ENCODE measurements at places on chromosomes 13 and 19. TPM values are rescaled to one million over a fixed set of nuclear protein-coding genes. Genes with fewer than 3 reads are reported as not detected.

DNA sequence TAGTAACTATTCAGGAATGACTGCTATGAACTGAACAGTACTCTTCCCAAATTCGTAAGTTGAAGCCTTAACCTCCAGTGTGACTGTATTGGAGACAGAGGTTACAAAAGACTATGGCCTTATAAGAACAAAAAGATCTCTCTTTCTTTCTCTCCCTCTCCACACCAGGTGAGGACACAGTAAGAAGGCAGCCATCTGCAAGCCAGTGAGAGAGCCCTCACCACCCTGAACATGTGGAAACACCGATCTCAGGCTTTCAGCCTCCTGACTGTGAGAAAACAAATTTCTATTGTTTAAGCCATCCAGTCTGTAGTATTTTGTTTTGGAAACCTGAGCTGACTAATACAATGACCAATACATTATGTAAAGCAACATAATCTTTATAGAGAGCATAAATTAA is 888.9 kb downstream of the SLITRK1 start:
- DNase-seq = no peak

RNF225 gene
- total RNA-seq = 0.53 TPM

DNA sequence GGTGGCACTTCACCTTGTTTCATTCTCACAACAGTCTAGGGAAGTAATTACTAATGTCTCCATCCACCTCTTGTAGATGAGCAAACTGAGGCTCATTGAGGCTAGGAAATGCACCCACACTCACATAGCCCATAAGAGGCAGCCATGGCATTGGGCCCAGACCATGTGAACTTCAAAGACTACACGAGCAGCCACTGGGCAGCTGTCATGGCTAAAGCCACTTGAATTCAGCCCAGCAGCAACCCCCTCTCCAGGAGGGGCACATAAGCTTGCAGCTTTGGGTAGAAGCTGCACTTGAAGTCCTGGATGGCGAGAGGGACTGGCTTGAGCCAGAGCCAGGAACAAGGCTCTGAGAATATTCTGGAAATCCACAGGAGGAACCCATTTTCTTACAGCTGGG is 13.4 kb downstream of the ALOX5AP start:
- DNase-seq = no peak

DNA sequence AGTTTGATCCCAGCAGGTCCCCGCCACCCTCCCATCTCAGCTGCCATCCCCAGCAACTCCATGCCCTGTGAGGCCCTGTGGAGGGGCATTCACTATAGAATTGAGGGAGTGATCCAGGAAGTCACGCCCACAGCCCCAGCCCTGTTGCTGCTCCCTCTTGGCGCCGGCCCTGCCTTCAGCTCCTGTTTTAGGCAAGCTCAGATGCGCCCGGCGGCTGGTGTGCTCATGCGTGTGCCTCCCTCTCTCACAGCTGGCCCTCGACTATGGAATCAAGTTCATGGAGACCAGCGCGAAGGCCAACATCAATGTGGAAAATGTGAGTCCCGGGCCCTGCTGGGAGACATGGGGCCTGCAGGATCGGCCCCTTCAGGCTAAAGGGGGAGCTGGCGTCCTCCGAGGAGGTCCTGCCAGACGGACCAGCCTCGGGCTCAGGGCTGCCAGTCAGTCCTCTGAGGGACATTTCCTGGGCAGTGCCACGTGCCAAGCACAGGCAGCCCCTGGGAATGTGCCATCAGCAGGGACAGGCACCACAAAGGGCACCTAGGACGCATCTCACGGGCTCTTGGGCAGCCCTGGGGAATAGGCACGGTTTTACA is 15.6 kb upstream of the HSH2D start:
- DNase-seq = no peak

DNA sequence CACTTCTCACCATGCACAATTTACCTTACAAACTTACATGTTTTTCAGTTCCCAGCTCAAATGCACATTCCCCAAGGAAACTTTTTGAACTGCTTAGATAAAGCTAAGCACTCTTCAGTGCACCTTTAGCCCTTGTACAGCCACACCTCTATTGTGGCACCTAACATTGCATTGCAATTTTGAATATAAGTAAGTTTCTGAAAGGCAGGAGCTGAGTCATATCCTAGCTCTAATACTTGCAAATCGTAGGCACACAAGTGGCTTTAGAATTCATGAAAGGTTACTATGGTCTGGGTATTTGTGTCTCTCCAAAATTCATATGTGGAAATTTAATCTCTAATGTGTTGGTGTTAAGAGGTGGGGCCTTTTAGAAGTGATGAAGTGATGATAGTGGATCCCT is 4.9 kb upstream of the ESD start:
- no peak for DNase-seq

GRCh38 chr19:33509774-33510173 is 11.8 kb downstream of the PEPD start:
- no peak for DNase-seq

DNA sequence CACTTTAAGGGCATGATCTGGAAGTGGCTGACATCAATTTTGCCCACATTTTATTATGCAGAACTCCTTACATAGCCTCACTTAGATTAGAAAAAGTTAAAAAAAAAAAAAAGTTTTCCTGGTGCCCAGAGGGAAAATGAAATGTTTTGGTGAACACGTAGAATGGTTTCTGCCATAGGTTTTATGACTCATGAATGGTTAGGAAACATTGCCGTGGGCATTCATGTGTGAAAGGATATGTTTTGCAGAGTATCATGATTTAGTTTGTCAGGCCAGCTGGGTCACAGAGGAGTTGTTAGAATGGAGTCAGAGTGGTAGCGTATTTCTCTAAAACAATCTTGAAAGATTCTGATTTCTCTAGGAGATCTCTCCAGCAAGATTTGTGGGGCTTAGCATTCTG is 133.8 kb downstream of the MRPL57 start:
- DNase-seq = no peak

DNA sequence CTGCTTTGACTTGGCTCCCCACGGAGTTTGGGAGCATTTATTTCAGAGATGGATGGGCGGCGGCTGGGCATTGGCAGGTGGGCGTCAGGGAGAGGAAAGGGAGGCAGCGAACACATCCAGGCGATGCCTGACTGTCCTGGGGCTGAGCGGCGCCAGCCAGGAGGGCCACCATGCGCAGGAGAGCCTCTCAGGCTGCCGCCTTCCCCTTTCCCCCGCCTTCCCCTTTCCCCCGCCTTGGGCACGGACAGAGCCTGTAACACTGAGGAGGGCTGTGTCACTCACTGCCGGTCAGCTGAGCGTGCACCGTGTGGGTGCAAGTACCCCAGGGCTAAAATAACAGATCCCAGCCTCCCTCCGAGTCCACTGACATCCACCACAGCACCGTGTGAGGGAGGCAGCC is 11.4 kb downstream of the MCF2L start:
- no peak for DNase-seq

DNA sequence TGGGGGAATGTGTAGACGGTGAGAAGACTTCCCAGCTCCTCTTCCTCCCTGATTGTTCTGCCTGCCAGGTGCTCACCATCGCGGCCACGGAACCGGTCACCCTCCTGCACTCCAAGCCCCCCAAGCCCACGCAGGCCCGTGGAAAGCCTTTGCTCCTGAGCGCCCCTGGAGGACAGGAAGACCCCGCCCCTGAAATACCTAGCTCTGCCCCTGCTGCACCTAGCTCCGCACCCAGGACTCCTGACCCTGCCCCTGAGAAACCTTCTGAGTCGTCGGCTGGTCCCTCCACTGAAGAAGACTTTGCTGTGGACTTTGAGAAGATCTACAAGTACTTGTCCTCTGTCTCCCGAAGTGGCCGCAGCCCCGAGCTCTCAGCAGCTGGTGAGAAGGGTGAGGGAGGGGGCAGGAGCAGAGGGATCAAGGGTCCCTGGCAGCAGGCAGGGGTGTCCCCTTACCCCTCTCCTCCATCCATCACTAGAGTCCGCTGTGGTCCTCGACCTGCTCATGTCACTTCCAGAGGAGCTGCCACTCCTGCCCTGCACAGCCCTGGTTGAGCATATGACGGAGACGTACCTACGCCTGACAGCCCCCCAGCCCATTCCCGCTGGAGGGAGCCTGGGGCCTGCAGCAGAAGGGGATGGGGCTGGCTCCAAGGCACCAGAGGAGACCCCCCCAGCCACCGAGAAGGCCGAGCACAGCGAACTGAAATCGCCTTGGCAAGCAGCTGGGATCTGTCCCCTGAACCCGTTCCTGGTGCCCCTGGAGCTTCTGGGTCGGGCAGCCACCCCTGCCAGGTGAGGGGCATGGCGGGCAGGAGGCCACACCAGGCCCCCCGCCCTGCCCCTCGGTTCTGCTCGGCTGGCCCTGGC is 2.1 kb downstream of the SNAPC2 start:
- DNase-seq = no peak

DNA sequence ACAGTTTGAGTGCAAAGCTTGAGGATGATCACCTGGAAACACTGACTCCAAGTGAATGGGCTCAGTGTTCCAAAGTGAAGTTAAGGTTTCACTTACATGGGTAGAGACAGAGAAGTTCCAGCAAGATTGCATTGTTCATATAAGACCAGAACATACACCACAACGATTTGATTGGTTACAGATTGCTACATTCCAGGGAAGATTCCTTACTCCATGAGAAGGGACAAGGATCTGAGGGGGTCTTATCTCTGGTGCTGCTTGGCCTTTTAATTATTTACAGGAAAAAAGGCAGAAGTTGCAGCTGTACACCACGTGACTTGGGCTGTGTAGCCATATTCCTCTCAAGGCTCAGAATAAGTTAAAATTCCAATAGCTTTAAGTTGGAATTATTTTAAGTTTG is 12.3 kb downstream of the WDFY2 start:
- no peak for DNase-seq
